ENCODE measurements at places on chromosomes 5 and 9.

- DNase-seq = no peak
Measured at GRCh38 chr9:110502842-110503241, 76.7 kb downstream of the SVEP1 start.

DNA sequence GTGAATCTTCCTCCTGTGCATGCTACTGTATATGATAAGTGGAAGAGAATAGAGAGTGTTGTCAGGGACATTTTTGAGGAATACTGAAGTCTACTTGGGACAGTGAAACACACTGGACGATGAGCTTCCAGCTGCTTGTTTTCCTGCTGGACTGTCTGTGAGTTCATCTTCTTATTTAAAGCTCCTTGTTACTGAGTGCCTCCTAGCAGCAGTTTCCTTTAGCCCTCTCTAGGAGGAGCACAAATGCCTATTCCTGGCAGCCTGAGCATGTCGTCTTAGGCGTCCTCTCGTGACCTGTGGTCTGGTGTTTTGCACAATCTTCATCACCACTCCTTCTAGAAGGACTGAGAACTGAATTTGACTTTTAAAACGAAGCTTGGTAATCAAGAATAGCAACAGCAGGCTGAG lies 43.8 kb downstream of the ANKRD33B start:
- DNase-seq = no peak

- DNase-seq = no peak
Measured at GRCh38 chr5:106658150-106658549, 1012.6 kb downstream of the EFNA5 start.

DNA sequence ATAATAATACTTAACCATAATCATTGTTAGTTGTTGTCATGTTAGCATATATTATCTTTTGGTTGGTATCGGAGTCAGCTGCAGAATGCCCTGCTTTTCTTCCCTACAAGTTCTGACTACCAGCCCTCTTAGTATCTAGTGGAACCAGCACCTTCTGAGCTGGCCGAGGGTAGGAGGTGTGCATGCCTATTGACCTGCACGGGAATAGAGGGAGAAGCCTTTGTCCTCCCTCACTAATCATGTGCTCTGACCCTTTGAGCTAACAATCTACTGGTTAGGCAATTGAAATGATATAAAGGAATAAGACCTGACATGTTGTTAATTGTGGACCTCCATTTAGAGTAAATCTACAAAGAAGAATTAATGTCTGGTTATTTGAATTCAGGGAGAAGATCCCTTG lies 4.1 kb downstream of the PCSK5 start:
- DNase-seq = no peak

- DNase-seq = no peak
Measured at GRCh38 chr9:134676886-134677285, 35.3 kb downstream of the COL5A1 start.
